ENCODE measurements at places on chromosomes 5 and 9.

DNA sequence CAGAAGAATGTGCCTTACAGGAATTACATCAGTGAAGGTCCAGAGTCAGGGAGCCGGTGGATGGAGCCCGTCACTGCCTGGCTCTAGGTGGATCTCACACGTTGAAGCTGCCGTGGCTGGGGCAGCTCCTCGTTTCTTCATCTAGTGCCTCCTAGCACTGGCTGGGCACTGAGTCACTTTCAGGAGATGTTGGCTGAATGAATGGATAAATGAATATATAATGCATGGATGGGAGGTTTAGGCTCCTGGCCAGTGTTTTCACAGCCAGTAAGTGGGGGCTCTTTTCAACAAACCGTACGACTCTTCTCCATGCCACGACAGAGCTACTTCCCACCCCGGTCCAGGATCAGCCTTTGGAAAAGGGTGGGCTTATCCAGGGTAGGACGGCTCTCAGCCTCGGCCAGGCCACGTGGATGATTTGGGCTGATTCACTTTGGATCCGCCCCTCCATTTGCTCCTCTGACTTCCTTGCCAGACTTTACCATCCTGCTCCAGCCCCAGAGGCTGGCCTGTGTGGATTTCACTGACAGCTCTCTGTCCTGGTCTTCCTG is 1.3 kb upstream of the SH3PXD2B start:
- DNase-seq = no peak

- no peak for DNase-seq
Measured at GRCh38 chr5:169511708-169512107, 71.9 kb upstream of the SPDL1 start.

DNA sequence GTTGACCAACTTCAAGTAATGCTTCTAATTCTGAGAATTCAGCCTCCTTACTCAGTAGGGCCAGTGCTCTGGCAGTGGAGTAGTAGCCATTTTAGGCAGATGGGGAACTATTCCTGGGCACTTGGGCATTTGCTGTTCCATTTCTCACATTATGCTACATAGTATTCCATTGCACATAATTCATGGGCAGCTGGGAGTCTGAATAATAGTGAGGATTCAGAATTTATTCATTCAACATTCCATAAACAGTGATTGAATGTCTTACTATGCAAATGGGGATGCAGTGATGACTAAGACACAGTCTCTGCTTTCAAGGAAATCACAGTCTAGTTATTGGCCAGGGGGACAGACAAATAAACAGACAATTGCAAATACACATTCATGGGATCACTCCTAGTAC is 301.0 kb upstream of the KCNN2 start:
- no peak for DNase-seq

GRCh38 chr5:157546456-157547100 is 29.0 kb downstream of the ADAM19 start:
- no peak for DNase-seq

GRCh38 chr5:179840321-179840720 is 18.3 kb downstream of the MRNIP start:
- no peak for DNase-seq

DNA sequence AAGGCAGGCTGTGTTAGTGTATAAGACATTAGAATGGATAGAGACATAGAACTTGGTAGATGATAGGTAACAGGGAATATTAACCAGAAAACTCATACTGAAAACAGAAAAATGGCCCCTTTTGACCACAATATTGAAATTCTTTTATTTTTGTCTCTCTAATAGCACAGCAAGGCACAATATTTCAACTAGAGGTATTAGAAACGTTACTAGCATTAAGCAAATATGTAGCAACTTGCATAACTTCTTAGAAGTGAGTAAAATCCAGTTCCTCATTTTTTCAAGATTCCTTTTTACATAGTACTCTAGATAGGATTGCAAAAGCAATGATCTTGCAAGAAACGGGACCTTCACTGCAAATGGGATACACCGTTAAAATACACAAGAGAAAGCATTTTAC is 102.7 kb upstream of the VCAN start:
- DNase-seq = no peak

- DNase-seq = no peak
Measured at GRCh38 chr5:88391116-88391515, 122.5 kb upstream of the TMEM161B start.

- peak; percentile 60 for DNase-seq
Measured at GRCh38 chr9:70411121-70411929, 3.1 kb downstream of the KLF9 start.

Measured in central memory CD4-positive, alpha-beta T cell (primary cell).